Keratinocyte (primary cell): ENCODE measurements at places on chromosomes 7 and 10. TPM values are rescaled to one million over a fixed set of nuclear protein-coding genes. Genes with fewer than 3 reads are reported as not detected.

- no peak for DNase-seq
Observed at GRCh38 chr7:44097064-44097932, 6.8 kb upstream of the AEBP1 start.

GRCh38 chr10:123769647-123770046, 103.5 kb downstream of the GPR26 start:
- no peak for DNase-seq

DNA sequence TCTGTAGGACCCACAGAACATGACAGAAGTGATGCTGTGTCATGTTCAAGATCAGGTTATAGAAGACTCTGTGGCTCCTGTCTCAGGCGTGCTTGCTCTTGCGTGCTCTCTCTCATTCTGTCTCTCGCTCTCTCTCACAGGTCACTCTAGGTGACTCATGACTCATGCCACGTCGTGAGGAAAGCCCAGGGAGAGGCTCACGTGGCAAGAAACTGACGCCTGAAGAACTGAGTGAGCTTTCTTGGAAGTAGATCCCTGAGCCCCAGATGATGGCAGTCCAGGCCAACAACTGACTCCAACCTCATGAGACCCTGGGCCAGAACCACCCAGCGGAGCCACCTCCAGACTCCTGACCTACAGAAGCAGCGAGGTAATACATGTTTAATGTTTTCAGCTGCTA, 103.3 kb downstream of the DNMBP start:
- DNase-seq: peak; percentile 90

GRCh38 chr10:69838853-69839252, 37.1 kb downstream of the COL13A1 start:
- no peak for DNase-seq

DNA sequence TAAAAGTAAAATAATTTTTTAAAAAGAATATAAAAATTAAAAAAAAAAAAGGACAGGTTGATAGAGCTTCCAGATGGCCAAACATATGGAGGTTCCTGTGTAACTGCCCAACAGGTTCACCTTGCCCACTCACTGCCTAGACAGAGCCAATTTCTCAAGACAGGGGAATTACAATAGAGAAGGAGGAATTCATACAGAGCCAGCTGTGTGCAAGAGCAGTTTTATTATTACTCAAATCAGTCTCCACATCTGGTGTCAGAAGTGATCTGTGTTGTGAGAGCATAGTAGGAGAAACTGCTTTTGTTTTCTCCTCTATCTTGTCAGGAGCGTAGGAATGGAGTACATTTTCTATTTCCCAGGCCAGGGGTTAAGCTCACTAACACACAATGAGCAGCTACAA, 31.0 kb downstream of the C7orf33 start:
- no peak for DNase-seq

GRCh38 chr7:20064974-20065862, 152.0 kb downstream of the MACC1 start:
- DNase-seq: no peak

DNA sequence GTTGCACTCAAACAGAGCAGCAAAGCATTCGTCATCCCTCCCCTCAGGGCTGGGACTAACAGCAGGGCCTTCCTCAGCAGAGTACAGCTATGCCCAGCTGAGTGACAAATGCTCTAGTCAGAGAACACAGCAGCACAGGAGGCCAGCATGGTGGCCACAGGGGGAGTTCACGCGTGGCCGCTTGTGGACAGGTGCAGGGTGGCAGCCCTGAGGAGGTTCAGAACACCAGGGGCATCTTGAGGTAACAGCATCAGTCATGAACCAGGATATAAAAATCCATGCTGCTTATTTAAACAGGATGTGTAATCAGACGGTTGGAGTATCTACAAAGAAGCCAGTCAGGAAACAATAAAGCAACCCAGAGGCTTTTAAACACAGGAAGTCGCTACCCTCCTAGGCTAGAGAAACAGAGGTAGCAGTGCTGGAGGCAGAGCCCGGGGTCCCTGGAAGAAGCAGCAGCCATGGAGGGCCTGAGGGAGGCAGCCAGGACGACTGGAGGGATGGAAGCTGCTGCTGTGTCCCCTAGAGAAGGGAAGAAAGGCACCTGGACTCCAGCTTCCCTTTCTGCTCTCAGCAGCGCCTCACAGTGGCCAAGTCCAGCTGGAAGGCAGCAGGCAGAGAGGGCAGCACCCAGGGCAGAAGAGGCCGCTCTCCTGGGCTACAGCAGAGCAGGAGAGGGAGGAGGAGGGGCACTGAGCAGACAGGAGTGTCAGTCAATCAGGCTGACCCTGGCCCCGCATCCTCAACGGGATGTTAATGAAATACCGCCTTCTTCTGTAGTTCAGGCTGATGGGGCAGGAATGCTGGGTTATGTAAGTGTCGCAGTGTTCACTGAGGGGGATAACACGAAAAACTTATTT, 70.8 kb upstream of the UCN3 start:
- peak; percentile 21 for DNase-seq

DNA sequence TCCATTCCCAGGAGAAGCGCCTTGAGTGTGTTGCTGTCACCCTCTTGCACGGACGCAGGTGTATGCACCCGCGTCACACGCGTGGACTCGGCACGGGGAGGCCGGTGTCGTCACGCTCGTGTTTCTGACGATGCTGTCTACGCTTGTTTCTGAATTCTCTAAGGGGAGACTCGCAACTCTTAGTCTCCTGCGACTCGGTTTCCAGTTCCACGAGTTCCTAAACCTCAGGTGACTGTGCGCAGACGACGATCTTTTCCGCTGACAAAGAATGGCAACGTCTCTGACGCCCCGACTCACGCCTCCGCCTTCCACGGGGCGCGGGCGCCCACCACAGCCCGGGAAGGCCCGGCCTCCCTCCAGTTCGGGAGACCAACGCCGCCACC, 579 bp downstream of the IDI1 start:
- DNase-seq: no peak

GRCh38 chr10:63976538-63976937, 455.3 kb downstream of the REEP3 start:
- DNase-seq: no peak

- no peak for DNase-seq
Observed at GRCh38 chr7:150346922-150347321, 5.5 kb upstream of the RARRES2 start.

The RPEL1 gene
- 0.04 to 0.11 TPM (median 0.05 TPM) in 3 replicates for polyA plus RNA-seq

DNA sequence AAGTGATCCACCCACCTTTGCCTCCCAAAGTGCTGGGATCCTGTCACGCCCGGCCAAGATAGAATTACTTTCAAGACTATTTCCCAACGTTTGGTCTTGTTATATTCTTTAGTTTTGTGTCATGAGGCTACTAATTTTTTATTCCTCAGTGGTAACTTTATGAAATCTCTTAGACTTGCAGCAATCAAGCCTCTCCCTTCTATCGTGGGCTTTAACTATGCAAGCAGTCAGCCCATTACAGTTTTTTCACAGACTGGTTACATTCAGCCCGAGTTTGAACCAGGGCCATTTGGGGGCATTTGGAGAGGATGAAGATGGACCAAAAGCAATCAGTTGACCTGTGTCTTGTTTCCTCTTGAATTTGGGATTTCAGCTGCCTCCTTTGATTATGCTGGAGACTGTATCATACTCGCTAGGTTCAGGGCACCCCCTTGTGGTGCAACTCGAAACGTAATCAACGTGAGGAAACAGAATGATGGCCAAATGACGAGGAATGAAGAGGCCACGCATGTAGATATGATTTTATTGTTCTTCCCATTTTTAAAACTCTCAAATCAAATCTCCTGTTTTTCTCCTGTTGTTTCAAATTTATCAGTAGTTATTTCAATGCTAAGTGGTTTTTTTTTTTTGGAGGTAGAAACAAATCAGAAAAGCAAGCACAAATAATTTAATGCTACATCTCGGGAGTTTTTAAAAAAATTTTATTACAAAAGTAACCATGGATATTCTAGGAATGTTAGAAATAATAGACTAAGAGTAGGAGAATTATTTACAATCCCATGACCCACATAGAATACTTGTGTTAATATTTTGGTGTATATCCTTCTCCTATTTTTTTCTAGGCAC, 151.6 kb downstream of the KIAA1217 start:
- DNase-seq: no peak

- no peak for DNase-seq
Observed at GRCh38 chr10:62112300-62112699, 156.3 kb downstream of the RTKN2 start.

The SFMBT2 gene
- polyA plus RNA-seq: 0.48 to 0.71 TPM (median 0.71 TPM) in 3 replicates

GRCh38 chr7:143248761-143249354, 14.4 kb upstream of the GSTK1 start:
- no peak for DNase-seq

The CACNB2 gene
- polyA plus RNA-seq: 0.03 to 0.15 TPM in 2 of 3 replicates, not detected in the other

DNA sequence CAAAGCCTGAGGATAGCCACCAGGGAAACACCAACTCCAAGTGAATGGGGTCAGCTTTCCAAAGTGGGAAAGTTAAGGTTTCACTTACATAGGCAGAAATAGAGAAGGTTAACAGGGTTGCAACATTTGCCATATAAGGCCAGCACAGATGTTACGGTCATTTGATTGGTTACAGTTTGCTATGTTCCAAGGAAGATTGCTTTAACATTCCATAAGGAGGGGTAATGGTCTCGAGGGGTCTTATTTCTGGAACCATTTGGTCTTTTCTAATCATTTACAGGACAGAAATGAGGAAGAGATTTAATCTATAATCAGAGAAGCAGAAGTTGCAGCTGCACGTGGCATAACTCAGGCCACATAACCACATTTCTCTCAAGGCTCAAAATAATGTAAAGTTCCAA, 679.4 kb upstream of the C7orf33 start:
- no peak for DNase-seq

GRCh38 chr7:151742713-151743480, 134.0 kb downstream of the PRKAG2 start:
- DNase-seq: no peak

GRCh38 chr10:850093-850492, 81.4 kb downstream of the LARP4B start:
- DNase-seq: no peak

- DNase-seq: no peak
Observed at GRCh38 chr7:71326595-71326994, 194.7 kb downstream of the GALNT17 start.

The SPDYE16 gene
- not detected in 3 replicates for polyA plus RNA-seq

The NUDT5 gene
- polyA plus RNA-seq: 98.9 to 125 TPM (median 100 TPM) in 3 replicates

DNA sequence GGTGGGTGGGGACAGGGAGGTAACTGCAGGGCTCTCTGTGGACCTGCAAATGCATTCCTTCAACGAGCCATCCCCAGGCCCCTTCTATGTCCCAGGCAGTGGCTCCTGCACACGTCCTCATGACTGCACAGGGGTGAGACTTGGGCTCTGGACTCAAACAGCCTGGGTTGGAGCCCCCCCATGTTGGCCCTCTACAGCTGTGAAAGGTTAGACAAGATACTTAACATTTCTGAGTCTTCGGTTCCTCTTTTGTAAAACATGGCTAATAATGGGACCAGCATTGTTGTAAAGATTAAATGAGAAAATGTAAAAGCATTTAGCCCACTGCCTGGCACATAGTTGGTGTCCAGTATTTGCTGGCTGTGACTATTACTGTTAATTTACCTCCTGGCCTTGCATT, 41.8 kb downstream of the CHST3 start:
- DNase-seq: no peak

DNA sequence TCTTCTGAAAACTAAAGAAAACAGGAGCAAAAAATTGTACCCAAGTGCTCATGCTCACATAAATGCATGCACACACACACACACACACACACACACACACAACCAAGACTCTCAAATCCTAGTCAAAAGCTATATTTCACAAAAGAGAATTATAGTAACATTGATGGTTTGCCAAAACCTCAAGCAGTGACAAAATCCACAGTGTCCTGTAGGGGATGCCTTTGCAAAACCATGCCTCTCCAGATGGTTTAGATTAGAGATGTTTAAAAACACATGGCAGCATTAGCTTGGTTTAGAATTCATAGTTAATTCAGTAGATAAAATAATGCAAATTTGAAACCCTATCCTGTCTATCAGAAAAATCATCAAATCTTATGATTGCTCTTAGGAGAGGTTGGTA, 232.2 kb downstream of the DYNC1I1 start:
- no peak for DNase-seq

- DNase-seq: no peak
Observed at GRCh38 chr7:98280296-98280695, 1.2 kb upstream of the BRI3 start.

DNA sequence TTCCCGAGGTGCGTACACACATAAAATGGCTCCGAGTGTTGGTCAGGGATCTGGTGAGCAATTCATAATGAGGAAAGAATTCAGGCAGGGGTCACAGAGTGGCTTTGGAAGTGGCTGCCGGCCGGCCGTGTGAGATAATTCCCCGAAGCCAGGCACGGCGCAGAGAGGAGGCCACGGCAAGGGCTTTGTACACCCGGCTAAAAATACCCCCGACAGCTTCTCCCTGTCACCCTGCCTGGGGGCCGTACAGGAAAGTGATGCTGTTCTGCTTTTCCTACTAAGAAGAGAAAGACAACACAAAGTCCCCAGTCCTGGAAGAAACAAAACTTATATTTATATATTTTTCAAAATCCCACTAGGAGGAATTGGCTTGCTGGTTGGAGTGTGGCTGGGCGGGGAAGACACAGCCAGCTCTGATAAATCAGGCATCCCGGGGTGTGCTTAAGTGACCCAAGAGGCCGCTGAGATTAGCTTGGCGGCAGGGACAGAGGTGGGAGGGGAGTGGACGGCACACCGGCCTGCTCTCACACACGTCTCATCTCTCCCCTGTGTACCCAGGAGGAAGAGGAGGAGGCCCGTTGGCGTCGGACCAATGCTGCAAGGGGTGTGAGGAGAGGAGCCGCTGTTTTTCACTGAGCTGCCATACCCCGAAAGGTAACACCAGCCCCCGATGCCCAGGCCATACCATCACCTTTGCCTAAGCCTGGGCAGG, 70.5 kb downstream of the ZMIZ1 start:
- no peak for DNase-seq

GRCh38 chr10:82981137-82981723, 1106.2 kb downstream of the NRG3 start:
- peak; percentile 4 for DNase-seq

DNA sequence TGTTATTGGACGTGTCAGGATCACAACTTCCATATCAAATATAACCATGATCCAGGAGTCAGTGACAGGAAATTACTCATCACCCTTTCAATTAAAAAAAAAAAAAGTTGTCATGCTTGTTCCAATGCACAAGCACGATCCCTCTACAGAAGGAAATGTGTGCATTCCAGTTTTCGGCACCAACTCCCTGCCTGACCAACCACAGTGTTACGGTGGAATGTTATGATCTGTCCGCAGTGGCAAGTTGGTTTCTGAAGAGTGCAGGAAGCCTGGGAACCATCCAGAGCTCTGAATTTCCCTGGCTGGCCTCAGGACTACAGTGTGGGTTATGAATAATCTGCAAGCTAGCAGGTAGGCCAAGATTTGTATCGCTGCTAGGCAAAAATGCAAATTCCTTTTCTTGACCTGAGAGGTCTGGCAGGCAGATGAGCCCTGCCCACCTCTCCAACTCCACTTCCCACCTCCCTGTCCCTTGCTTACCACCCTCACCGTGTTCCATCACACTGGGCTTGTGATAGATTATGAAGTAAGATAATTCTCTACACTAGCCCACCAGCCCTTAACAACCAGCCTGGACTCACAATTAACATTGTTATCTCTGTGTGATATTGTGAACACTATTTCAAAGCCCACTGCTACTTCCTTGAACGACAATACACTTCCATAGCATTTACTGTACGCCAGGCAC, 20.4 kb downstream of the FRMPD2 start:
- DNase-seq: peak; percentile 73
